ENCODE measurements at places on chromosomes 6 and 20.

GRCh38 chr6:36848658-36849441 lies 9.6 kb upstream of the CPNE5 start:
- peak; percentile 40 for DNase-seq

DNA sequence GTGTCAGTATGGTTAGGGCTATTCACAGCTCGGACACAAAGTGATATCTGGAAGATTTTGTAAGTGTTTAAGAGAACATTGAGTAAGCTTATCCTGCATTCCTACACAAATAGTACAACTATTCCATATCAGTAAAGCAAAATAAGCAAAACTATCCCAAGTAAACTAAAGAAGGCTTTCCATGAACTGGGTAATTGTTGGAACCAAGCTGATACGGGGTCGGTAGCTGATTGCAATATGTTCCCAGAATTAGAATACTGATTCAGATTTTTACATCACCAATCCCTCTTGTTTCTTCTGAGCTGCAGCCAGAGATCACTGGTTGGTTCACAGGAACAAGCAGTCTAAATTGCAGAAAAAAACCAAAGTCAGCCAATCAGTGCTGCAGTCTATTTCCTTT lies 54.1 kb downstream of the CDS2 start:
- DNase-seq = no peak

- DNase-seq = no peak
These were observed 290.5 kb upstream of the ZFP64 start for GRCh38 chr20:52482044-52482443.

- no peak for DNase-seq
These were observed 54.8 kb upstream of the GCM1 start for GRCh38 chr6:53203483-53203882.

DNA sequence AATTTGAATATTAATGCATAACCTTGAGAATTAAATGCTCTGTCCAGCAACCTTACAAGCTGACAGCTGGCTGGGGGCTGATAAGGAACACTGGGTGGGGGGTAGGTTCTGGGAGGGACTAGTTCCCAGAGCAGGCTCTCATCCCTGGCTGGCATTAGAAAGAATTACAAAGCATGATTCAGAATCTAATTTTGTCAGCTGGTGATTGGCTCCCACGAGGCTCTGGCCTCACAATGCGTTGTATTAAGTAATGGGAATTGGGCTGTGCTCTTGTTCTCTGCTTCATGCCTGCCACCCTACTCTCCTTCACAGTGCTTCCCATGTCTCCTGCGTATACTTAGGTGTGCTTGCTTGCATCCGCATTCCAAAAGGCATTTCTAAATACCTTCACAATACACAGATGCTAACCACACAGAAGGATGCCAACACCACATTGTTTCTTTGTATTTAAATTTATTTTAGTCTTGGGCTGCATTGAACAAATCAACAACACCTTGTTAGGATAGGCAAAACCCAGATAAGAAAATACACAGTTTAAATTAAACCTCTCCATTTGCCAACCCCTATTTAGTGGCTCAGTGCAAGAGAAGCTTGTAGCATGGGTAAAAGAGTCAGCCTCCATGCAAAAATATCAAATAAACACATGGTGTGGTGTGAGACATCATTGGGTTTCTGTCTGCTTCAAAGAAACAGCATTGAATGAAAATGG lies 434.5 kb upstream of the JAG1 start:
- DNase-seq = no peak

- DNase-seq = no peak
These were observed 11.3 kb downstream of the SLC2A12 start for GRCh38 chr6:134041093-134041492.

DNA sequence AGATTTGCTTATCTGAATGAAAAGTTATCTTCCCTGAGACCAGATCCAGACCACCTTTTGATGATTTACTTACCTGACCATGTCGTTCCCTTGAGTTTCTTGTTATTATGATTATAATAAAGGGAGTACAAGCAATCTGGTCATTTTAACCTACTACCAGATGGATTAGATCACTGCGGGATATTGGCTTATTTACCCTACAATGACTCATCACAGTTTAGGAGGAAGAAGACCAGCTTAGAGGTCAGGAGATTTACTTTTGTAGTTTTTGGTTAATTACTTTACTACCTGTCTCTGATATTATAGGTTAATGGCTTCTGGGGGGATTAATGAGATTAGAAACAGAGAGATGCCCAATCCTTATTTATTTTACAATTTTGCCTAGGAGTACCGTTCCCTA lies 10.7 kb downstream of the PKIB start:
- DNase-seq = no peak

DNA sequence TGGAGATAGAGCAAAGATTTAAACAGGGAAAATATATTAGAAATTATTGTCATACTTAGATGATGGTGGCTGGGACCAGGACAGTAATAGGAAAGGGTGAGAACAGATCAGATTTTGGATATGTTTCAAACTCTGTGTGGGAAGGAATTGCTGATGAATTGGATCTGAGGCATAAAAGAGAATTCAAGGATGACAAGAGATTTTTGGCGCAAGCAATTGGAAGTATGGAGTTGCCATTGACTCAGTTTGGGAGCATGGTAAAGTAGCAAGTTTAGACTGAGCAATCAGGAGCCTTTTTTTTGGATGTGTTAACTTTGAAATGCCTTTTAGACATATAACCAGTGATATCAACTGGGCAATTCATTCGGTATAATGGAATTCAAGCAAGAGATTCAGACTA lies 14.4 kb downstream of the TAB2 start:
- DNase-seq = no peak

- no peak for DNase-seq
These were observed 7.7 kb upstream of the FOXF2 start for GRCh38 chr6:1381481-1382330.

DNA sequence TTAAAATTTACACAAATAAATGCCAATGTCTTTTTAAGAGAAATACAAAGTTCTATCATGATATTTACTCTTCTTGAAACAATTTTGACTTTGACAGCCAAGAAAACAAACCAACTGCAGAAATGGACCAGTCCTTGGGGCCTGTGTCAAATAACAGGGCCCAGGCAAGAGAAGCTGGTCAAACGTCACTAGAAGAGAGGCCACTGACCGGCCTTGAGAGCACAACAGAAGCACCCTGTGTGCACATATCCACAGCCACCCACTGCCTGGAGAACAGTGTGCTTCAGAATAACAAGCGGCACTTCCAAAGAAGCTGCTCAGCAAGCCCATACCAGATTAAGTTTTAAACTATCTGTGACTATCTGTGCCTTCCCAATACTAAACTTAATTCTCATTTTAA lies 14.8 kb downstream of the APMAP start:
- DNase-seq = no peak

DNA sequence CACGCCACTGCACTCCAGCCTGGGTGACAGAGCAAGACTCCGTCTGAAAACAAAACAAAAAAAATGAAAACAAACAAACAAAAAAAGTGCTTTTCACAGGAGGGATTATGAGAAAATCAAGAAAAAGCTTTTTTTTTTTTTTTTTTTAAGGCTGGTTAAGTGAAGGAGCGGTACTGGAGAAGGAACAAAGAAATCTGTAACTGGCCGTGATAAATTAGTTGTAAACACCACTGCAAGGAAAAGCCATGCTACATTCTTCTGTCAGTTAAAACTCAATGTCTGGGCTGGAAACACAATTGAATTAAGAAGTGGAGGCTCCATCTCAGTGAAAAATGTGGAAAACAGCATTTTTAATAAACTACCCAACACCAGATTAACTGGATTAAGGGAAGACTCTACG lies 6.3 kb upstream of the GMPR start:
- no peak for DNase-seq

GRCh38 chr6:130890521-130890971 lies 63.3 kb downstream of the SMLR1 start:
- DNase-seq = no peak

- no peak for DNase-seq
These were observed 98.7 kb downstream of the SHLD1 start for GRCh38 chr20:5848711-5849505.

GRCh38 chr6:33962246-33963027 lies 158.6 kb upstream of the MLN start:
- DNase-seq = no peak

DNA sequence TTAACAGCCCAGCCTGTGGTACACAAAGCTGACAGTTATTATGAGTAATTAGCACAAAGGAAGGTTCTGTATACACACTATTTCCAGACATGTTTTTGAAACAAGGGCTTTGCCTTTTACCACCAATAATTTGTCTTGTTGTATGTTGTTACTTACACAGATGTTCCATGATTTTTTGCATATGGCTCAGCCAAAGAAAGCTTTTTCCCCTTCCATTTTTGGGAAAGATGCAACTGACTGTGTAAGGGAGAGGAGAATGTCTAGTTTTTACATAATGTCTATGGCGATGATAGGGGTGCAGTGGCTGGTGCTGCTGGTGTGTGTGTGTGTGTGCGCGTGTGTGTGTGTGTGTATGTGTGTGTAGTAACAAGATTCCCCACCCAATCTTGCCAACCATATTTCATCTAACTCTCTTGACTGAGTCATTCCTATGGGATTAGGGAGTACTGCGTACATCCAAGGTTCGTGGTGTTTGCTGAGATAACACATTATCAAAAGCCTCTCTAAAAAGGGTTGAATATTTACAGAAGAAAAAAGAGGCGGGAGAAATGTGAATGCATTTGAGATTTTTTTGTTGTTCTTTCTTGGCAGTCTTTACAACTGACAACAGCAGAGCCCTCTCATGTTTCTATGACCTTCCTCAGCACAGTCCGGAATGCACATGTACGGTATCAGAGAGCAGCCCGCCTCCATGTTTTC lies 192.2 kb downstream of the GMPR start:
- DNase-seq = no peak

- DNase-seq = no peak
These were observed 105.1 kb downstream of the ATG5 start for GRCh38 chr6:106220485-106220884.

DNA sequence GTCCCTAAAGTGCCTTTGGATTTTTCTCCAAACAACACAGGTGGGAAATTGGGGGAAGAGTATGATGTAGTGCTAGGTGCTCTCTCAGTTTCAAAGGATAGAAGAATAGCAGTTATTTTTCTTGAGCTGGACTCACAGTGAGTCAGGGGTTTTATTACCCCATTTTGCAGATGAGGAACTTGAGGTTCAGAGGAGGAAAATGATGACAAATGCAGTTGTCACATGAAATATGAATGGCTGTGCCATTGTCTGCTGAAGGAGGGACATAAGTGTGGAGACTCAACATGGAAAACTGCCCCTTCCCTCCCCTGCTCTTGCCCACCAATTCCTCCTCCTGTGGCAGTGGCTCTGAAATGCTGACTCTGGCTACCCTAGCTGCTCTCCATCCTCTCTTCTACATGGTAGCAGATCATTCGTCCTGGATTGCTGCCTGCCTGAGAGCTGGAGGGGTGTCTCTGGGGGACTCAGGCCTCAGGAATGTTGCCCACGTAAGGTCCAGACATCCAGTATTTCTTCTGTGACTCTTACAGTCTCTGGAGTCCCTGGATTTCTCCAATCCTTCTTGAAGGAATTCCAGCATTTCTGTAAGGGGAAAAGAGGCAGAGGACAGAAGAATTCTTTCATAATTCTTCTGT lies 37.6 kb upstream of the EPB41L1 start:
- no peak for DNase-seq

- DNase-seq = no peak
These were observed 46.8 kb downstream of the KCNB1 start for GRCh38 chr20:49435639-49436038.

DNA sequence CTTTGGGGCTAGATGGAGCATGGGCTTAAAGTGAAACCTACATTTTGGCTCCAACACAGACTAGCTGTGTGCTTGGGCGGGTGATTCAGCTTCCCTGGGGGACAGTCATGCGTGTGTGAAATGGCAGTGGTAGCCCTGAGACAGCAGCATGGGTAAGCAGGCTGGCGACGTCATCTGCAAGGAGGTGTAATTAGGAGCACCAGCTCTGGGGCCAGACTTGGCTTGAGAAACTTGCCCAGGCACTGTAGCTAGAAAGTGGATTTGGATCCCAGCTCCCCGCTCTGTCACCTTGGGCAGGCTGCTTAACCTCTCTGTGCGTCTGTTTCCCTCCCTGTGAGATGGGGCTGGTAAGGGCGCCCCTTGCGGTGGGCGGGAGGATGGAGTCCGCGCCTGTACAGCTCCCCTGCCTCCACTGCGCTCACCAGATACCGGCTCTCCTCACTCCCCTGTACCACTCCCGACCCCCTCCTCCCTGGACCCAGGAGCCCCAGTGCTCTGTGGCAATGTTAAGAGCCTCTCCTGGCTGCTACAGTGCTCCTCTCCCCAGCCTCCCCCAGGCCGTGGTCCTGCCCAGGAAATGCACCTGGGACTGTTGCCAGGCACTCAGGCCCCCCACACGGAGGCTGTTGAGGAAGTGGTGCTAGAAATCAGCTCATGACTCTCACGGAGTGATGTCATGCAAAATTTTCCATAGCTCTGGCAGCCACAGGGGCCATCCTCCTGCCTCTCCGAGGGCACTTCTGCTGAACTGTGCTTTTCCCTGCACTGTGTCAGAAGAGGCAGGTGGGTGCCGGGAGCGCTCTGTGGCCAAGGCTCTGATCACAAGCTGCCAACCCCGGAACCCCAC lies 44.6 kb downstream of the SYNJ2 start:
- DNase-seq = no peak

DNA sequence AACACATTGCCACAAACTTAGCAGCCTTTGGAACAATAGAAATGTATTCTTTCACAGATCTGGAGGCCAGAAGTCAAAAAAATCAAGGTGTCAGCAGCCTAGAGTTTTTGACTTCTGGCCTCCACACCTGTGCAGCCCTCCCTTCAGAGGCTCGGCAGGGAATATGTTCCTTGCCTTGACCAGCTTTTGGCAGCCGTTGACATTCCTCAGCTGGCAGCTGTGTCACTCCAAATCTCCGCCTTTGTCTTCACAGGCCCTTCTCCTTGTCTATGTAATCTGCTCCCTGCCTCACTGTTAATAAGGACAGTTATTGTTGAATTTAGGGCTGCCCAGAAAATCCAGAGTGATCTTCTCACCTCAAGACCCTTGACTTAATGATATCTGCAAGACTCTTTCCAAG lies 17.2 kb upstream of the AHI1 start:
- DNase-seq = no peak

- no peak for DNase-seq
These were observed 53.8 kb downstream of the PCNA start for GRCh38 chr20:5065879-5066383.

DNA sequence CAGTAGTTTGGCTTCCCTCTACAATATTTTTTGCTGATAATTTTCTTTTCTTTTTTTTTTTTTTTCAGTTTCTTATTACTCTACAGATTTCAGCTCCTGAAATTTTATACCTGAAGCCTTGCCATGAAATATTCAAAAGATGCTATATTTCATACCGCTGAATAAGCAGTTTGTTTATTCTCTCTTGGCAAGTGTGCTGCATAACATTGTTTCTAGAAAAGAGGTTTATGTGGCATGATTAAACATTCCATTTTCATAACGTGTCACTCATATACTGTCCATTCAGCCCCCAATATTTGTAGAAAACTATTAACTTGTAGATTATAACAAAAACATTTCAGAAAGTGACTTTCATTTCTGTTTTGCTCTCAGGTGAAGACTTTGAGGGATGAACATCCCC lies 174.4 kb upstream of the NOX3 start:
- DNase-seq = no peak

DNA sequence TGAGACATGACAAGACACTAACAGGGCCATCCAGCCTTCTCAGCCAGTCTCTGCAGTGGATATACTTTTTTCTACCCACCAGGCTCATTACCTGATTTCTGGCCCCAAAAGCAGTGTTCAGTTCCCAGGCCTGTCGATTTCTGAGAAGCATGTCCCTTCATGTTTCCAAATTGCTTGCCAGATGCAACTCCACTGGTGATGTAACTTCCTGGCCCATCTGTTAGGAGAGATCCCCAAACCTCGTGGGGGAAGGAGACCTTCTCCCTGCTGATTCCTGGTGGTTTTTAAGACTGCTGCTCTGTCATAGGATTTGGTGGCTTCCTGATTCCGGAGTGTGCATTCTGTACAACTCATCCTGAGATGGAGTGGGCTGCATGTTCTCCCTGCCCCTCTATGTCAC lies 31.6 kb upstream of the MRPS10 start:
- no peak for DNase-seq

Measured in NT2/D1 (cell line).